ENCODE measurements at places on chromosomes 4 and X.

GRCh38 chrX:101230636-101231035, 11.1 kb downstream of the DRP2 start:
- DNase-seq = no peak

DNA sequence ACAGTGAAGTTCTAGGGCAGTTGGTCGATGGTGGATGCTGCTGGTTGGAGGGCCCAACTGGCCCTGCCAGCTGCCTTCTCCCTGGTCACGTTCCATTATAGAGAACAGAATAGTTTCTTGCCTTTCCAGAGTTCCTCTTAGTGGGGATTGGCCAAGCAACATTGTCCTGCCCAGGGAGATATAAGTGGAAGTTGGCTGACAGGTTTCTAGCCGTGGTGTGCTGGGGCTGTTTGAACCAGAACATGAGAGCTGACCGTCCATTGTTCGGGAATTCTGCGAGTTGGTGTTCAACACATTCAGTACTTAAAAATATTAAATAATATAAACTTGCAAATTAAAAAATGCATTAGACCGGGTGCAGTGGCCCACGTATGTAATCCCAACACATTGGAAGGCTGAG, 3.5 kb upstream of the AFAP1 start:
- no peak for DNase-seq

DNA sequence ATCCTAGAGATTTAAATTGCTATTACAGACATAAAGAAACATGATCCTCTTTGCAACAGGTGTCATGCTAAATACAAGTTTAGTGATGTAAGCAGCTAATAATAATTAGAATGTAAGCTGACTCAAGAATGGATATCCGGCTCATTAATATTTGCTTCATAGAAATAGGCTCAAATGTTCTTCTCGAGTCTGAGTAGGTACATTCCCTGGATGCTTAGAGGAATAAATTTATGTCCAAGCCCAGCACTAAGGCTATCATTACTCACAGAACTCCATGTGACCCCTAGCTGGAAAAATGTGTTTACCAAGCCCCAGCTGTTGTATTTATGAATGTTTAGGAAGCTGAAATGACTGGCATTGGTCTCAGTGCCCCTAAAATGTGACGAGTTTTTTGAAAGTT, 87.6 kb upstream of the TSPAN7 start:
- no peak for DNase-seq

- no peak for DNase-seq
Observed at GRCh38 chr4:47801481-47802002, 36.3 kb downstream of the CORIN start.

GRCh38 chr4:53863736-53864365, 200.6 kb downstream of the CHIC2 start:
- DNase-seq = no peak

GRCh38 chr4:76511947-76512346, 76.9 kb downstream of the SHROOM3 start:
- no peak for DNase-seq

DNA sequence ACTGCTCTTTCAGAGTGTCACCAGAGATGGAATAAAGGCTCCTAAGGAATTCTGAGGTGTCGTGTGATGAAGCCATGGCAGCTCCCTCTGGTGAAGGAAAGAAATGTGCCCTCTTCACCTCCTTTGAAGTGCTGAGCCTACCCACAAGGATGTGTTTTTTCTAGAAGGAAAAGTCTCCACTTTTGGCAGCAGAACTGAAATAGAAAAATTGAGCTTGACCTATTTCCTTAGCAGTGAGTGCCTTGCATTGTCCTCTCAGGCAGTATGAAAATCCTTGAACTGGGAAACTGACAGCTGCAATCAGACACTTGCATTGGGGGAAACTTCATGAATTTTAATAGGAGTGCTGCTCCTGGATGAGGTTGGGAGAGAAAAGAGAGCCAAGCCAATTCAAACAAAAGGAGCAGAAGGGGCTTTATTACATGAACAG, 95.2 kb downstream of the DCLK2 start:
- no peak for DNase-seq

DNA sequence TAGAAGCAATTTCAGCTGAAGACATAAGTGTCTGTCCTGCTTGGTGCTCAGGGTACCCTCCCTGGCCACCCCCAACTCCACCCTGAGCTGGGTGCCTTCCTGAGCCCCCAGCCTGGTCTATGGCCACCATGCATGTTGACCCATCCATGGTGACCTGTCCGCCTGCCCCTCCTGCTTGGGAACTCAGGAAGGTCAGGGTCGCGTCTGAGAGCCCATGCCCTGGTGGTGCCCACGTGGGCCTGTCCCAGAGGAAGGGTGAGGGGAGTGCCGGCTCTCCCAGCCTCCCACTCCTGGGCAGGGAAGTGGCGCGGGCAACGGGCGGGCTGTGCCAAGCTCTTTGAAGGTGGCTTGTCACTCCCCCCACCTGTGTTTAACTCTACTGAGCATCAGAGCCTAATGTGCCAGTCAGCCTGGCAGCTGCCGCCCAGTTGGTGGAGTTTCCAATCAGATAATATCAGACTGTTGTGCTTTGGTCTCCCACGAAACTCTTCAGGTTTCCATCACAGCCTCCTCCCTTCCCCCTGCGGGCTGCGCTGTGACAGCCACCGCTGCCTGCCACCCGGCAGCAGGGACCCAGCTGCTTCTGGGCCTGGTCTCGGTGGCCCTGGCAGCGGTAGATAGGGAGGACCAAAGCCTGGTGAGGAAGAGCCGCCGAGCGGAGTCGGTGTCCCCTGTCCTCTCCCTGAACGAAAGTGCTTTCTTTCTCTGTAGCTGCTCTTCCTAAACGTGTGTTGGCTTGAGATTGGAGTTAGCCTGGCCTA, 4.8 kb downstream of the SH3BP2 start:
- DNase-seq = no peak

- no peak for DNase-seq
Observed at GRCh38 chr4:86596807-86597206, 2.7 kb downstream of the PTPN13 start.

DNA sequence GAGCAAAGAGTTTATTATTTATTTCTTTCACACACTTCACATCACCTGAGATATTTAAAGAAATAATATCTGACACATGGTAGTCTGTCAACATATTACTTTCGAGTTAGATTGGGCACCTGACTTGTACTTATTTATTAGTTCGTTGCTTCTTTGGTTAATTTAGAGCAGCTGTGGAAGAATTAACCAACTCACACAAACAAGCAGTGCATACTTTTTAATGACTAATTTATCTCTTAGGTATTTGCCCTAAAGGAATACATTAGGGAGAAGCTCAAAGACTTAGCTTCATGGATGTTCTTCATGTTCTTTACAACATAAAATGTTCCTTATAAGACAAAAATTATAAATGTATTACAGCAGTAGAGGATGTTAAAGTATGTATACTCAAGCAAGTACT, 242.9 kb downstream of the ARHGAP24 start:
- DNase-seq = no peak

- DNase-seq = no peak
Observed at GRCh38 chr4:118087366-118087765, 53.1 kb downstream of the NDST3 start.

DNA sequence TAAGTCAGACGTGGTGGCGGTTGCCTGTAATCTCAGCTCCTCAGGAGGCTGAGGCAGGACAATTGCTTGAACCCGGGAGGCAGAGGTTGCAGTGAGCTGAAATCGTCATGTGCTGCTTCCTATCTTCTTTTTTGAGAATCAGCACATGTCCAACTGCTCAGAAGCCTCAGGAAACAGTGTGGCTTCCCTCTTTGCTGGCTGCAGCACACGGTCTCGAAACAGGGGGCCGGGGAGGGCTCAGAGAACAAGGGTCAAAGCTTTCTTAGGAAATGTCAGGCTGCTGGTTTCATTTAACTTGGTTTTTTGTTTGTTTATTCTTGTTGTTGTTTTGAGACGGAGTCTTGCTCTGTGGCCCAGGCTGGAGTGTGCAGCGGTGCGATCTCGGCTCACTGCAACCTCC, 31.3 kb downstream of the CRLF2 start:
- no peak for DNase-seq

DNA sequence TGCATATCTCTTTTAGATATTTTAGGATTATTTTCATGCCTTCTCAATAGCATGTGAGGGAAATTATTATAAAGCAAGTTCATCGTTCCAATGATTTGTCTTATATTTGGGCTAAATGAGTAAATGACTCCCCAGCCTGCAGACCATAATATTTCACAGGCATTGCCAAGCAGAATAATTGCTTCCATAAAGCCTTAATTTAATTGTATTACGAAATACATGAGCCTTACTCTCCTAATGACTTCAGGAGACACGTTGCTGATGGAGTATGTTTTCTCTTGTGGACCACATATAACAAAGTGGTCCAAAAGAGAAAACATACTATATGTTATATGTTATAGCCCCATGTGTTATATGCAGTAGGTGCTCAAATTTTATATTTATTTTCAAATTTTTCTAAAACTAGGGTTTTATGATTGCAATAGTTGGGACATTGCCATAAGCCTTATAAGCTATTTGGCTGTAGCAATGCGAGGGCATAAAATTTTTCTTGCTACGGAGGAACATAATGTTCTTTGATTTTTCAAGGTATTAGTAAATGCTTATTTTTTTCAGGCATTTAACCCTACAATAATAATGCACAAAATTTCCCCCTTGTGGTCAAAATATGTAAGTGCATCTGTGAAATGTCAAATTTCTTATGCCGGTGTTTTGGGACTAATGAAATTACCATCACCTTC, 26.2 kb upstream of the TMPRSS11D start:
- DNase-seq = no peak

GRCh38 chr4:139773560-139774318, 108.1 kb downstream of the MGST2 start:
- DNase-seq = no peak

DNA sequence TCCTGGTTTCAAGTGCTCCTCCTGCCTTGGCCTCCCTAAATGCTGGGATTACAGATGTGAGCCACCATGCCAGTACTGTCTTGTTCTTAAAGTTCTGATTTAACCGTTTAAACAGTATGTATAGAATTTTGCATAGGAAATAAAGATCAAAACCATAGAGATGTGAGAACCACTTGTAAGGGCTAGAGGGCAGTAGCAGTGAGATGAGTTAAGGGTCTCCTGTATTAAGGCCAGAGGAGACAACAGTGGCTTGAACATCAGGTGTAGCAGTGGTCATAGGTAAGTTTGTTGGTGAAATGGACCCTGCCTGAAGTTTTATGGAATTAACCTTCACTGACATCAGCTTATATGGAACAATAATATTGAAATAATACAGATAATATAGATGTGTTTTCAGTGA, 155.7 kb downstream of the SLC4A4 start:
- DNase-seq = no peak

GRCh38 chr4:6680372-6681034, 13.2 kb upstream of the S100P start:
- DNase-seq = no peak

- no peak for DNase-seq
Observed at GRCh38 chrX:20680998-20681397, 414.3 kb upstream of the RPS6KA3 start.

GRCh38 chr4:74056114-74056857, 17.8 kb upstream of the CXCL3 start:
- DNase-seq = no peak

- DNase-seq = no peak
Observed at GRCh38 chr4:2172161-2172560, 69.8 kb downstream of the HAUS3 start.

GRCh38 chrX:12894074-12895030, 12.1 kb upstream of the TLR8 start:
- DNase-seq = peak; percentile 15

- DNase-seq = no peak
Observed at GRCh38 chr4:144338834-144339233, 198.3 kb upstream of the GYPA start.

- no peak for DNase-seq
Observed at GRCh38 chr4:80948141-80948540, 82.4 kb upstream of the BMP3 start.

GRCh38 chr4:152424977-152425376, 110.9 kb downstream of the FBXW7 start:
- DNase-seq = no peak

- DNase-seq = no peak
Observed at GRCh38 chr4:33091961-33092360, 2371.8 kb downstream of the PCDH7 start.

- DNase-seq = no peak
Observed at GRCh38 chrX:80181079-80181478, 166.5 kb downstream of the TBX22 start.

- no peak for DNase-seq
Observed at GRCh38 chr4:43765514-43765913, 683.1 kb downstream of the KCTD8 start.

DNA sequence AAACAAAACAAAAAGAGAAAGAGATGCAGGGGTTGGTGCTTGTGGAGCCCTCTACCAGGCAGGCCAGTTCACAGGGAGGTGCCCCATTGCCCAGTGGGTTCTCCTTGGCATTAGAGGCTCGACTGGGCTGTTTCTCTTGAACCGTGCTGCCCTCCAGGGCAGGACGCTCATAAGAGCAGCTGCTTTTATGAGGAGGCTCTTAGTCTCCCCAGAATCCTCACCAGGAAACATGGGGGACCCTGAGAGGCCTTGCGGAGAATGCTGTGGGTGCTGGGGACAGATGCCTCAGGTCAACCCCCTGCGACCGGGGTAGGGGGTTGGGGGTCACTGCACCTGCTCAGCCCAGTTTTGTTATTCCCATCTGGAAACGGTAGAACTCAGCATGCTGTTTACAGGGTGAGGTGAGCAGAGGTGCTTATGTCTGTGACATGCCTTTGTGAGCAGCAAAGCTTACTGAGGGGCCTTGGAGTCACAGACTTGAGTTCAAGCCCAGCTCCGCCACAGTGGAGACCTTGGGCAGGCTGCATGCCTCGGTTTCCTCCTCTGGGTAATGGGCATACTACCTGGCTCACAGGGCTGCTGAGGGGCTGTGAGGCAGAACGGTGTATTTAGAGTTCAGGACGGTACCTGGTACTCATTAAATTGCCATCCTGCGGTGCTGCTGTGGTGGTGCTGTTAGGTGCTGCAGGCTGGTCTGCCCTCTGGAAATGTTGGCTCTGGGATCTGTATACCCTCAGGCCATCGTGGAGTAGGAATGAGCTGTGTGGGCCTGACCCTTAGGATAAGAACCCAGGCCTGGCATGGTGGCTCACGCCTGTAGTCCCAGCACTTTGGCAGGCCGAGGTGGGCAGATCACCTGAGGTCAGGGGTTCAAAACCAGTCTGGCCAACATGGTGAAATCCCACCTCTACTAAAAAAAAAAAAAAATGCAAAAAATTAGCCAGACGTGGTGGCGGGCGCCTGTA, 5.7 kb downstream of the TBC1D14 start:
- no peak for DNase-seq

- no peak for DNase-seq
Observed at GRCh38 chr4:79211490-79211889, 114.4 kb downstream of the NAA11 start.
